ENCODE measurements at places on chromosomes 1 and 21. TPM values are rescaled to one million over a fixed set of nuclear protein-coding genes. Genes with fewer than 3 reads are reported as not detected.

- no peak for DNase-seq
- no peak overlapping the region for H3K27ac ChIP-seq
- H3K36me3 ChIP-seq: peaks cover 11% of the 10 kb centered on the region
- H3K4me1 ChIP-seq: peaks cover 2% of the 10 kb centered on the region
- H3K4me3 ChIP-seq: no peak overlapping the region
These were observed 814 bp downstream of the A3GALT2 start for GRCh38 chr1:33319949-33320618.

- H3K4me3 ChIP-seq: no peak overlapping the region
- no peak for DNase-seq
- H3K4me1 ChIP-seq: peaks cover 14% of the 10 kb centered on the region
- no peaks in the 10 kb centered on the region for H3K36me3 ChIP-seq
- no peak overlapping the region for H3K27ac ChIP-seq
- peaks cover 48% of the 10 kb centered on the region for H3K27me3 ChIP-seq
These were observed 170.8 kb downstream of the ATG4C start for GRCh38 chr1:62954758-62955157.

GRCh38 chr1:29358183-29358582 lies 121.9 kb downstream of the PTPRU start:
- peaks cover 11% of the 10 kb centered on the region for H3K27me3 ChIP-seq
- no peak overlapping the region for H3K4me3 ChIP-seq
- no peak for DNase-seq
- H3K27ac ChIP-seq: no peak overlapping the region

DNA sequence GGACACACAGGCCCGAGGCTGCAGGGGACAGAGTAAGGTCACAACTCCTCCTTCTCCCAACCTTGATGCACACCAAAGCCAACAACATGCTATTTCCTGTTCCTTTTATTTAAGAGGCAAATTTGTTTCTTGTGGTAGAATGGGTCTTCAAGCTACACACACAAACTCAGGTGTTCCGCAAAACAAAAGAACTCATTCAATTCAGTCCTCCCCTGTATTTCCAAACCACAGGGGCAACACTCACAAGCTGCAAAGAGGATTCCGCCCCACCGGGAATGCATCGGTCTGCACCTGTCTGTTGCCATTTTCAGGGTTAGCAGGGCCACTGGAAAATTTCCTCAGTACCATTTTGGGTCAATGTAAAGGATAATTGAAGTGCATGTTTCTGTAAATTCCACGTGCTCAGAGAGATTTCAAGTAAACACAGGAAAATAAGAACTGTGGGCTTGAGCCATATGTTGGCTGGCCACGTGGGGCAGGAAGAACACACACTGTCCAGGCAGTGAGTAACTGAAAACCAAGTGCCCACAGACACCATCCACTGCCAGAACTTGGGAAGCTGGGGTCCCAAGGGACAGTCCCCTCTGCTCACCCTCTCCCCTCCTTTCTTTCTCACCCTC lies 145.2 kb upstream of the ERG start:
- H3K4me3 ChIP-seq: no peak overlapping the region
- no peak for DNase-seq

DNA sequence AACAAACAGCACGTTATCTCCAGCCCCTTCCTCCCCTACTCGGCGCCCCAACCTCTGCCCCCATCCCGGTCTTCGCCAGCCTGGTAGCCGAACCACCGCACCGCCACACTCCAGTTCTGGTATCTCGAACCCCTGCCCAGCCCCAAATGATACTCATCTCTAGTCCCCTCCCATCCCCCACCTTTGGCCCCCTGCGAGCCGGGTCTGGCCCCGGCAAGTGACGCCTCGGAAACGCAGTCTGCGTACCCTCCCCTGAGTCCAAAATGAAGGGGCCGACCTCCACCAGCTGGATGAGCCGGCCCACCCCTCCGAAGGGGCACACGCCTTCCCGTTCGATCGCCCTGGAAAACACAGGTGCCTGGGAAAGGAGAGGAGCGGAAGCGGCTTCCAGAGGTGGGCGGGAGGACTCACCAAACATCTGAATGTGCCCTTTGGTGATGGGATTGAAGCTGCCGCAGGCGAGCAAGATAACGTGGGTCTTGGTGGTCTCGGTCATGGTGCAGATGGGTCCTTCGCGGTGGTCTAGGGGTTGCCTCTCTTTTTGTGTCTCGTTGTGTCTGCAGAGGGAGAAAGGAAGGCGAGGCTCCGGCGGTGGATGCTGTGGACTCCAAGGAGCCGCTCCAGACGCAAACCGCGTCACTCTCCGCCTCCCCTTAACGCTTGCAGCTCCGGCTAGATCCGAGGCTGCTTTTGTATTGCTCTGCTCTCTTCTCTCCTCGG lies at the start of gene NMNAT2:
TSS of gene NMNAT2 (minus strand) at position 609 of the 720 bp plus-strand sequence. CDS start at position 496, 113 bp downstream.
- DNase-seq: peak; percentile 42
- H3K27ac ChIP-seq: no peak within 1 kb of the TSS
- H3K27me3 ChIP-seq: peaks cover 51% of the 10 kb centered on the region
- H3K36me3 ChIP-seq: no peaks in the 10 kb centered on the region

GRCh38 chr1:20486457-20487235 lies 636 bp upstream of the CAMK2N1 start:
- no peaks in the 10 kb centered on the region for H3K36me3 ChIP-seq
- peak overlapping the region; percentile 69 for H3K4me3 ChIP-seq
- H3K27ac ChIP-seq: peak overlapping the region; percentile 71
- peaks cover 24% of the 10 kb centered on the region for H3K4me1 ChIP-seq
- H3K27me3 ChIP-seq: peaks cover 71% of the 10 kb centered on the region

GRCh38 chr1:1116701-1117468 lies 996 bp upstream of the C1orf159 start:
- peak overlapping the region; percentile 50 for H3K4me3 ChIP-seq
- H3K27me3 ChIP-seq: peaks cover 36% of the 10 kb centered on the region

DNA sequence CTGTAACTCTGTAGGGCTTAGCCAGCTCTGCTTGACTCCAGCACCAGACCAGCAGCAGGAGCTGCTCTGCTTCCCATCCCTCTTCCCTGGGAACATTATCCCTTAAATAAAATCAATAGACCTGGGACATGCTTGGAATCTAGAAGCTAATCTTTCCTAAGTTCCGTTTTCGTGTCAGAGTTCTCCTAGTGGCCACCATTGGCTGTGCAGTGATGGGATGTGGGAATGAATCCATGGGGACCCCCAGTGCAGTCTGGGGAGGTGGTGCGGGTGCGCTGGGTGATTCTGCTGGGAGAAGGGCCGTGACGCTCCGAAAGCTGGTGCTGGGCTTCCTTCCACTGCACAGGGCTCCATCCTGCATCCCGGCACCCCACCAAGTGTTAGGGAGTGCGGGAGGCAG lies 202.7 kb downstream of the CAMTA1 start:
- peaks cover 62% of the 10 kb centered on the region for H3K27me3 ChIP-seq
- no peak overlapping the region for H3K4me3 ChIP-seq
- no peak overlapping the region for H3K27ac ChIP-seq
- no peak for DNase-seq
- no peaks in the 10 kb centered on the region for H3K4me1 ChIP-seq

DNA sequence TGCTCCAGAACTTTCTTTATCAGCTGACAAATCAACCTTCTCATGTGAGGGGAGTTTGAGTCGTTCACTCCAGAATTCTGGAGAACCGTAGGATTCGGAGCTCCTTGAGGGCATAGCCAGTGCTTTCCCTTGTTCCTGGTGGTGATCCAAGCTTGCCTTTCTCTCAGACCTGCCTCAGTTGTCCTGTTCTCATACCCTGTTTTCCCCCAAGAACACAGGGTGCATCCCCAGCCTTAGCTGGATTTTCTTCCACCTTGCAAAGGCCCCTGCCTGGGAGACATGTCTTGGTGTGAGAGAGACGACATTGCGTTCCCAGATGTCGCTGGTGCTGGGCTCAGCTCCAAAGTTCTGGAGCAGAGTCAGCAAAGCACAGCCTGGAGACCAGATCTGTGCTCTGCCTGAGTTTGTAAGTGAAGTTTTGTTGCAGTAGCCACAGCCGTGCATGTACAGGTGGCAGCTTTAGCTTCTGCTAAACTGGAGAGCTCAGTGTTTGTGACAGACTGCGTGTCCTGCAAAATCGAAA lies 40.0 kb downstream of the ABCG1 start:
- H3K36me3 ChIP-seq: no peaks in the 10 kb centered on the region
- no peak overlapping the region for H3K27ac ChIP-seq
- H3K27me3 ChIP-seq: peaks cover 14% of the 10 kb centered on the region
- H3K4me1 ChIP-seq: peaks cover 28% of the 10 kb centered on the region
- no peak overlapping the region for H3K4me3 ChIP-seq

- H3K4me3 ChIP-seq: no peak overlapping the region
- H3K36me3 ChIP-seq: no peaks in the 10 kb centered on the region
- DNase-seq: no peak
- H3K27ac ChIP-seq: no peak overlapping the region
These were observed 104.1 kb upstream of the SLC25A33 start for GRCh38 chr1:9435153-9435636.

DNA sequence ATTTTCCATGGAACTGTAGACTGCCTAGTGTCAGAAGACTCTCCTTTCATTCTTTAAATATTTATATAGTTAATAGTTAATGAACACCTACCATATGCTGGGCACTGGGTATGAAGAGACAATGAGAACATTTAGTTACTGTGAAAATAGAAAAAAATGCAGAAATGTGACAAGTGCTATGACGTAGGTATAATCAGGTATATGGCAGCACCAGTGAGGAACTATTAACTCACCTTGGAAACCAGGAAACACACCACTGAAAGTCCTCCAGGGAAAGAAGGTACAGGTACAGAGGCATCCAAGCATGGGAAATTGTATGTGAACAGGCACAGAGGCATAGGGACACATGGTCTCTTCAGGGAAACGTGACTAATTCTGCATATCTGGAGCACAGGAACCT lies 42.3 kb downstream of the DPT start:
- peaks cover 6% of the 10 kb centered on the region for H3K4me1 ChIP-seq
- no peak for DNase-seq
- no peaks in the 10 kb centered on the region for H3K36me3 ChIP-seq
- no peak overlapping the region for H3K27ac ChIP-seq
- H3K27me3 ChIP-seq: no peaks in the 10 kb centered on the region

- peaks cover 2% of the 10 kb centered on the region for H3K4me1 ChIP-seq
- H3K27ac ChIP-seq: no peak overlapping the region
- H3K36me3 ChIP-seq: peaks cover 7% of the 10 kb centered on the region
- no peak overlapping the region for H3K4me3 ChIP-seq
- no peak for DNase-seq
These were observed 27.7 kb upstream of the SPSB1 start for GRCh38 chr1:9265037-9265436.

GRCh38 chr1:101003012-101003650 lies 22.5 kb downstream of the DPH5 start:
- H3K36me3 ChIP-seq: peaks cover 20% of the 10 kb centered on the region
- no peak overlapping the region for H3K27ac ChIP-seq
- no peak for DNase-seq
- no peaks in the 10 kb centered on the region for H3K27me3 ChIP-seq
- no peak overlapping the region for H3K4me3 ChIP-seq

DNA sequence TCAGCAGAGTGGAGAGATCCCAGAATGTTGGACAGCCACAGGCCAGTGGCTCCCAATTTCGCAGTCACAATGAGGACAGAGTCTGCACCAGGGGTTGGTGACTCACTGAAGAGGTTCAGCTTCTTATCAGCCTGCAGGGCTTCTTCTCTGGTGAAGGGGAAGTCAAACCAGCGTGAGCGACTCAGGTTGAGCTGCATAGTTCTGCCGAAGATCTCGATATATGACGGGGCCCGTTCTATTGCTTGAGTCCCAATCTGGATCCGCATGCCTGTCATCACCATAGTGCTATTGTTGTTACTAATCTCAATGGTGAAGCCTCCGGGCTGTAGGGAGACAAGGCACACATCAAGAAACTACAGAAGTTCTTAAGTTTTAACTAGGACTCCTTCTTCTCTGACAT lies 58.5 kb downstream of the UBR4 start:
- H3K27me3 ChIP-seq: no peaks in the 10 kb centered on the region
- no peaks in the 10 kb centered on the region for H3K4me1 ChIP-seq
- no peak overlapping the region for H3K27ac ChIP-seq
- no peak for DNase-seq
- no peak overlapping the region for H3K4me3 ChIP-seq
- peaks cover 74% of the 10 kb centered on the region for H3K36me3 ChIP-seq

DNA sequence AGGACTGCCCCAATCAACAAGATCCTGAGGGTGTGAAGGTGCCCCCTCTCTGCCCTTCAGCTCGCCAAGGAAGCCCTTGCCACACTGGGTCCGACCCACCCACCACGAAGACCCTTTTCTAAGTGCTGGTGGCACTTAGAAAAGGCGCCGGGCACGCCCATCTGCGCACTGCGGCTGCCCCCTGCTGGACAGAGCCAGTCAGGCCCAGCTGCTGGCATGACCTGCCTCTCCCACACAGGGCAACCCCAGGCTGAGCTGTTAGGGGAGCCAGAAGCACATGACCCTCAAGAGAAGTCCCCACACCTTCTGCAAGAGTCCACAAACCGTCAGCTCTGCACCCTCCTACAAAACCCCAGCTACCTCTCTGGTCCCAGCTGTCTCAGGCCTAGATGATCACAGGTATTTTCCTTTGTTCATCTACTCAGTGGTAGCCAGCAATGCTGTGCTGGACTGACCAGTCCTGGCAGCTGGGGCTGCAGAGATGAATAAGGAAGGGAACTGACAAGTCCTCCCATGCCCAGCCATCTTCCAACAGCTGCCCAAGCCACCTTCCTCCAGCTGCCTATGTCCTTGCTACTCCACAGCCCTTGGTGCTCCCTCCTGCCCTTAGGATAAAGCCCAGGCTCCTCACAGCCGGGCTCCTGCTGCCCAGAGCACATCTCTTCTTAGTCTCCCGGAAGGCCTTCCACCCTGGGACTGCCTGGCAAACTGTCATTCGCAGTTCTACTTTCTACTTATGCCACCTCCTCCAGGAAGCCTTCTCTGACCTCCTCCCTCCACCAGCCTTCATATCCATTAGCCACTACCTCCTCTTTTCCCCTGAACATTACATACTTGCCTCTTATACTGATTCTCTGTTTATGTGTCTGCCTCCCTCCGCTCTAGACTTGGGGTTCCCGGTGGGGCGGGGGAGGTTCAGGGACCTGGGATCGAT lies 39.8 kb upstream of the ZC3H12A start:
- peaks cover 55% of the 10 kb centered on the region for H3K27me3 ChIP-seq
- no peak overlapping the region for H3K27ac ChIP-seq
- no peaks in the 10 kb centered on the region for H3K4me1 ChIP-seq

GRCh38 chr1:46192171-46192570 lies 6.1 kb downstream of the POMGNT1 start:
- peaks cover 2% of the 10 kb centered on the region for H3K4me1 ChIP-seq
- no peak overlapping the region for H3K4me3 ChIP-seq
- DNase-seq: no peak
- H3K27ac ChIP-seq: no peak overlapping the region

CHODL gene
- total RNA-seq: 0.95 TPM

HPCAL4 gene
- total RNA-seq: 0.69 TPM

GRIK1 gene
- 5.4 TPM for total RNA-seq

ADORA1 gene
- total RNA-seq: 2.9 TPM

RHBG gene
- 0.88 TPM for total RNA-seq

DMBX1 gene
- not detected for total RNA-seq

HES3 gene
- total RNA-seq: not detected

PADI3 gene
- not detected for total RNA-seq

REN gene
- total RNA-seq: 0.29 TPM

KCNT2 gene
- 25.6 TPM for total RNA-seq

NTNG1 gene
- 0.73 TPM for total RNA-seq

Data from mesothelial cell of epicardium (in vitro differentiated cells).